ENCODE measurements at places on chromosomes 11 and 22. TPM values are rescaled to one million over a fixed set of nuclear protein-coding genes. Genes with fewer than 3 reads are reported as not detected.

PHF21B gene
- not detected for total RNA-seq

- DNase-seq, result no peak
Measured at GRCh38 chr11:114291842-114292680, 4.1 kb upstream of the NNMT start.

CASP12 gene
- total RNA-seq, result not detected

C11orf42 gene
- not detected for total RNA-seq

KCNK7 gene
- total RNA-seq, result not detected

- DNase-seq, result no peak
Measured at GRCh38 chr11:207863-208180, 314 bp downstream of the RIC8A start.

NAV2 gene
- 22.4 TPM for total RNA-seq

DGCR6 gene
- total RNA-seq, result 4.5 TPM
